Testis (tissue), 5 donors: ENCODE measurements at places on chromosomes 6 and 20. TPM values are rescaled to one million over a fixed set of nuclear protein-coding genes. Genes with fewer than 3 reads are reported as not detected.
A peak's percentile ranks its signal among the peaks of the same experiment; 100 is the strongest.

- no peak for DNase-seq
Observed at GRCh38 chr20:19895761-19896160, 121.4 kb upstream of the NAA20 start.

- no peak for DNase-seq
Observed at GRCh38 chr6:124958759-124959354, 3.4 kb upstream of the RNF217 start.

- DNase-seq, result no peak
Observed at GRCh38 chr6:123769431-123769830, 34.2 kb upstream of the NKAIN2 start.

DNA sequence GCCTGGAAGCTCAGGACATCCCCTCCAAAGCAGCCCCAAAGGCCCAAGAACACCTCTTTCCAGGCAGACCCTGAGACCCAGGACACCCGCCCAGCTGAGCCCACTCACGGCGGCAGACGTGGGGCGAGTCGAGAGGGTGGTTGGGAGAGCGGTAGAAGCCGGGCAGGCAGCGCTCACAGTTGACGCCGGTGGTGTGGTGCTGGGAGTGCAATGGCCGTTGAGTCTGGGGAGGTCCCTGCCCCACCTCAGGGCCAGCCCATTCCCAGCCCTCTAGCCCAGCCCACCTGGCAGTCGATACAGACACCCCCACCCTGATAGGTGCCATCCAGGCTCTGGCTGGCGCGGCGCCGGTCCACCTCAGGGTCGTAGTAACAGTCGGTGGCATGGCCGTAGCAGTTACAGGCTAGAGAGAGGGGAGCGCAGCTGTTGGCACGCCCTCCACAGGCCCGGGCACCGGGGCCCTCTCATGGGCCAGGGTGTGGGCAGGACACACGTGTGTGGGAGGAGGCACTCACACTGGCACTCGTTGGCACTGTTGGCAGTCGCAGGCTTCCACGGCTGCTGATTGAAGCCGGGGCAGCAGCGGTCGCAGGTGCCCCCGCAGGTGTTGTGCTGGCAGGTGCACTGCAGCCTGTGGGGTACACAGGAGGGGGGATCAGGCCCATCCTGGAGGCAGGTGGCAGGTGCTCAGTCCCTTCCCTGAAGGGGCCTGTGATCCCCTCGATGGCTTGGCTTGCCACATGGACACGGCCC, 20.5 kb downstream of the LAMA5 start:
- DNase-seq, result no peak

DNA sequence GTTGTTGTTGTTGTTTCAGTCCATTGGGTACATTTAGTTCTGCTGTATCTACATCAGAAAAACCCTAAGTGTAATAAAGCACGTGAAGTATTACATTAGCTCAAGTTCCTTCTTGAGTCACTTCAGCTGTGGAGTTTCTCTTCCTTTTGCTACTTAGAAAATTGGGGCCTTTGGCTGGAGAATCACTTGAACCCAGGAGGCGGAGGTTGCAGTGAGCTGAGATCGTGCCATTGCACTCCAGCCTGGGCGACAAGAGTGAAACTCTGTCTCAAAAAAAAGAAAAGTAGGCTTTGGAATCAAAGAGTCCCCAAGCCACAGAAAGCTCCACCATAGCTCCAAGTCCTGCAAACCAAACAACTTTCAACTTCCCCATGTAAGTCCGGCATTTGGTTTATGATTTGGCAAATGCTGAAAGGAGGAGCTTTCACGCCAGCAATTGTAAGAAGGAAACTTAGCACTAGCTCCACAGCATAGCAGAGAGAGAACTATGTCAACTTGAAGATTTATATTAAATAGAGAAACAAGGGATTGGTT, 56.5 kb upstream of the RNF144B start:
- no peak for DNase-seq

GRCh38 chr6:147384737-147385710, 123.5 kb upstream of the SAMD5 start:
- DNase-seq, result no peak

GRCh38 chr6:628766-629165, 28.1 kb downstream of the HUS1B start:
- DNase-seq, result no peak

GRCh38 chr6:73177221-73177944, 47.9 kb downstream of the KHDC1L start:
- DNase-seq, result no peak

- DNase-seq, result no peak
Observed at GRCh38 chr20:58580474-58580835, 65.3 kb upstream of the APCDD1L start.

GRCh38 chr20:21075471-21075870, 30.7 kb downstream of the LINC00237 start:
- no peak for DNase-seq

GRCh38 chr20:37773291-37773826, 79.5 kb downstream of the CTNNBL1 start:
- DNase-seq, result no peak

- DNase-seq, result no peak
Observed at GRCh38 chr6:52498538-52499017, 78.3 kb downstream of the TRAM2 start.

DNA sequence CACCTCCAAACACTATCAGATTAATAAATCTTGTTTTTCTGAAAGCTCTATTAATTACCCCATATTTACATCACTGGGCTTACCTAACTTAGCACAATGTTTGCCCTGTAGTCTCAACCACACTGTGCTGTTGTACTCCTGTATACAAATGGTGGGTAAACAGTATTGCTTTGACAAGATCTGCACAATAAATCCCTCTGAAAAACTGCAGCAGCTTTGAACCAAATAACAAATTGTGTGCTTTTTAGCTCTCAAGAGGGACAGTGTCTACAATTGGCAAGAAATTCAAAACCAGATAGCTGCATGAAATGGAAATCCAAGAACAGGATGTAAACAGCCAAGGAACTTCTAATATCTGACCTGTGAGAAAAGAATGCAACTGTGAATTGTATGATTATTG, 10.4 kb downstream of the KIF6 start:
- no peak for DNase-seq

GRCh38 chr20:58634521-58635278, 16.4 kb upstream of the STX16 start:
- no peak for DNase-seq

- DNase-seq, result no peak
Observed at GRCh38 chr20:62248890-62249560, 10.7 kb downstream of the OSBPL2 start.

DNA sequence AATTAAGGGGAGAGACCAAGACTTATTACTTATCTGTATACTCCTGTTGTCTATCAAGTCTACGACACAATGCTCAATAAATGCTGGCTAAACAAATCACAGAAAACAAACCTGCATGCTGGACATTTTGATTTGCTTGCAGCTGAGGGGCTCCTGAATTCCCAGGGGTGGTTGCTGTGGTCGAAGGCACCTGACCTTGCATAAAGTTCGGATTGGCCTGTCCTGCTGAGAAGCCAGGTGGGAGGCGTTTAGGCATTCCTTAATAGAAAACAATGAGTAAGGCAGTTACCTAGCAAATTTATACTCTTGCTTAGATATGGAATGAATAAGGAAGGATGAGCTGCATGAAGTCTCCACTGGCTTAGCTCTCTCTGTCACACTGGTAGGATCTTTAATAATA, 50.5 kb downstream of the TP53INP2 start:
- DNase-seq, result no peak

DNA sequence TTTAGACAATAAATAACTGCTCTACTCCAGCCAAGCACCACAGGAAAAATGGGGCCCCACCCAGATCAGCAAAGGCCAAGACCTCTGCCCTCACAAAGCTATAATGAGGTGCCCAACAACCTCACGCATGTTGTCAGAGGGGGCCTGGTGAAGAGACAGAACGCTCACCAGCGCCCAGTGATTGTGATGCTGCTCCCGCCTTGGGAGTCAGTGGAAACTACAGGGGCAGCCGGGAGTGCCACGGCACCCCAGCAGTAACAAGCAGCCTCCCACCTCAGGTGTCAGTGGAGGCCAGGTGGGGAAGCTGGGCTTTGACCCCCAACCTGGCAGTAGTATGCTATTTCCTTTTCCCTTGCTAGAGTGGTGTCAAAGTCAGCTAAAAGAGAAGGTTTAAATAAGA, 47.4 kb downstream of the TCP11 start:
- DNase-seq, result no peak

DNA sequence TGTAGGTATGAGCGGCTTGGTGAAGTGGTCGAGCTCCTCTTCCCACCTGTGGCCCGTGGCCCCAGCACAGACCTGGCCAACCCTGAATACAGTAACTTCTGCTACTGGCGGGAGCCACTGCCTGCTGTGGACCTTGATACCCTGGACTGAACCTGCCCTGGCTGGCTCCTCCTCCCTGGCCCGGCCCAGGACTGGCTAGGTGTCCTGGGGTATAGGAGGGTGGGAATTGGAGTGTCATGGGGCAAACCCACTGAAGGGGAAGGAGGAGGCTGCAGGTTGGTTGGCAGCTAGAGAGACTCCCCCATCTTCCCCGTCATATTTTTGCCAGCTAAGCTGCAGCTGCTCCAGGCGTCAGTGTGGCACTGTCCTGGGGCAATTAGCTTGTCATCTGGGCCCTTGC, 7.9 kb downstream of the EMILIN3 start:
- no peak for DNase-seq

DNA sequence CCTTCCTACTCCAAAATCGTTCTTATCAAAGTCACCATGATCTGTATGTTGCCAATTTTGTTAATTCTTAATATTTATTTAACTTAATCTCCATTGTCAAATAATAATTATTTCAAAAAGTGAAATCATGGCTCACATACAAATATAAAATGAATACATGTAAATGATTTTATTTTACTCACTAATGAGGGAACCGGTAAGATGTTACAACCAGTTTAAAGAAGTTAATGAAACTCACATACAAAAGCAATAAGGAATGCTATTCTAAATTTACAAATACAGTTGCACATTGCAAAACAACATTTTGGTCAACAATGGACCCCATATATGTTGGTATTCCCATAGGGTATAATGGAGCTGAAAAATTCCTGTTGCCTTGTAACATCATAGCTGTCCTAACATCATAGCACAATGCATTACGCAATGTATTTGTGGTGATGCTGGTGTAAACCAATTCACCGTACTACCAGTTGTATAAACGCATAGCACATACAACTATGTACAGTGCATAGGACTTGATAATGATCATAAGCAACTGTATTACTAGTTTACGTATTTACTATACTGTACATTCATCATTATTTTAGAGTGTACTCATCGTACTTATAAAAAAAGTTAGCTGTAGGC, 6.5 kb upstream of the SLC22A16 start:
- no peak for DNase-seq

DNA sequence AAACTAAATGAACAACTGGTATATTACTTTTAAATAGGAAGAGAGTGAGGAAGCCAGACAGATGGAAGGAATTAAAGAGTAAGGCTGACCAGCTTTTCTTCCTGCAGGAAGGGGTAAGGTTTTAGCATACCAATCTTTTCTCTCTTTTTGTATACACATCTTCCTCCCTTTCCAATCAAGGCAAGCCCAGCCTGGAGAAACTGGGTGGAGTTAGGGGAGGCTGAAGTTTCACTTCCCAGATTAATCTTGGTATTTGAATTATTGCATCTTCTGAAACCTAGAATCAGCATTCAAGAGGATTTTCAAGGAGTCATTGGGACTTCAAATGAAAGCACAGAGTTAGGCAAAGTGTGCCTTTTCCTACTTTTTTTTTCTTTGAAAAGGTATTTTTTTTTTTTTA, 33.1 kb downstream of the TMEM14A start:
- DNase-seq, result no peak

DNA sequence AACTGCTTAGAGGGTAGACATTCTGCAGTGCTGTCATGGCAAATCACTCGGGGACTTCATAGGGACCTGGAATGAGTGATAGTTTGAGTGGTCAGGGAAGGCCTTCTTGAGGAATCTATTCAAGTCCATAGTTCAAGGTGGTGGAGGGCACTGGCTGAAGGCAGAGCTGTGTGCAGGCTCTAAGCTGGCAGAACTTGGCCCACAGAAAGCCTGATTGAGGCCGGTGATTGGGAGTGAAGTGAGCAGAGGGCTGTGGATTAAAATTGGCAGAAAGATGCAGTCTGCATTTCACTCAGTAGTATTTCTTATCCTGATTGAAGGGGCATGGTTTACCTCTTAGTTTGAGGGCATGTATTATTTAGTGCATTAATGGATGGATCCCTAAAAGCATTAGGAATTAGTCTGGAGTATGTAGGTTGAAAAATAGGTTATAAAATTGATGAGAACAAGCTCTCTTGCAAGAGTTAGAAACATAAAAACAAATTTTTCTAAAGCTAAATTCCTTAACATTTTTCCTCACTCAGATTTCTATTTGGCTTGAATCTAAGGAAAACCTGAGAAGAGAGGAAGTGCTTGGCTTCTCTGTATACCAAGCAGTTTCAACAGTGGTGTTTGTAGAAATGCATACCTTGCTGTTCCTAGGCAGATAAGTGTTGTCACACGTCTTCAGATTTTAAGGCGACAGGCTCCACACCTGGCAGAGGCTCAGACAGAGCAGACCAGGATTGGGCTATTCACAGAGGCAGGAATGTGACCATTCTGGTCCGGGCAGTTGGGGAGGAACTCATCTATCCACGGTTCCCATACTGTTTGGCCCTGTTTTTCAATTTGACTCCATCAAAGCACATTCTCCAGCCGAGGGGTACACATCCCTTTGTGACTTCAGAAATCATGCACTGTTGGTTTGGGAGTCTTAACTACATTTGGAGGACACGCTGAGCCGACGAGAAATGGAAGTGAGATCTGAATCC, 45.2 kb downstream of the UTRN start:
- no peak for DNase-seq

DNA sequence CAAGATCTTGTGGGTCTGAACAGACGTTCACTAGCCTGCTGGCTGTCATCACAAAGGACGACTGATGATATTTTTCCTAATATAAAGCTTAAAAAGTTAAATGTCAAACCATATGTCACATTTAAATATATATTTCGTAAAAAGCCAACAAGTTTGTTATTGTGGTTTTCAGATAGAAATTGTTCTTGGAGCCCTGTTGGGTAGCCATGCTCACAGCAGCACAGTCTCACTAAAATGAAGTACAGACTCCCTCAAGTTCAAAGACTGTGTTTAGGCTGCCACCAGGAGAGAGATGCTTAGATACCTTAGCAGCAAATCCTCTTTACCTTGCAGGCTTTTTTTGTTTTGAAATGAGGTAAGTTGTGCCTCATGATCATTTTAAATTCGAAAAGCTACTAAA, 17.8 kb downstream of the EEF1E1 start:
- DNase-seq, result no peak

GRCh38 chr6:11486486-11486885, 51.1 kb upstream of the TMEM170B start:
- peak; percentile 66 for DNase-seq

- no peak for DNase-seq
Observed at GRCh38 chr6:162344646-162345010, 382.9 kb downstream of the PRKN start.

RBPJL gene
- total RNA-seq, result 0.43 TPM

HLA-DPA1 gene
- total RNA-seq, result 48.9 TPM

LY6G6C gene
- 0.39 TPM for total RNA-seq

TCF15 gene
- 2.7 TPM for total RNA-seq

BNIP5 gene
- total RNA-seq, result 0.68 TPM

DZANK1 gene
- total RNA-seq, result 10.2 TPM

ZNF831 gene
- total RNA-seq, result 4.0 TPM

OTOR gene
- not detected for total RNA-seq

BPI gene
- total RNA-seq, result 9.3 TPM
